ENCODE measurements at places on chromosomes 2 and 18. TPM values are rescaled to one million over a fixed set of nuclear protein-coding genes. Genes with fewer than 3 reads are reported as not detected.

The COLEC11 gene
- total RNA-seq: 0.50 TPM

The MEP1B gene
- total RNA-seq: not detected

The TUBA3D gene
- total RNA-seq: not detected

The STPG4 gene
- not detected for total RNA-seq

The NYAP2 gene
- not detected for total RNA-seq

The NOTO gene
- not detected for total RNA-seq

The SERPINB13 gene
- total RNA-seq: not detected

The GPR45 gene
- not detected for total RNA-seq

The BBS5 gene
- total RNA-seq: 4.6 TPM

The CNTNAP5 gene
- total RNA-seq: not detected

The ASNSD1 gene
- 31.4 TPM for total RNA-seq

The AKAIN1 gene
- not detected for total RNA-seq

The PSTPIP2 gene
- total RNA-seq: 7.1 TPM

The SERPINB11 gene
- total RNA-seq: not detected

The LINC00305 gene
- not detected for total RNA-seq

The TET3 gene
- total RNA-seq: 1.6 TPM

The CRACDL gene
- under 0.01 TPM for total RNA-seq

The MSTN gene
- total RNA-seq: under 0.01 TPM

The GALR1 gene
- not detected for total RNA-seq

The ADAM23 gene
- total RNA-seq: 5.5 TPM

The PPP1R1C gene
- 0.15 TPM for total RNA-seq
